ENCODE measurements at places on chromosomes 4 and X.

DNA sequence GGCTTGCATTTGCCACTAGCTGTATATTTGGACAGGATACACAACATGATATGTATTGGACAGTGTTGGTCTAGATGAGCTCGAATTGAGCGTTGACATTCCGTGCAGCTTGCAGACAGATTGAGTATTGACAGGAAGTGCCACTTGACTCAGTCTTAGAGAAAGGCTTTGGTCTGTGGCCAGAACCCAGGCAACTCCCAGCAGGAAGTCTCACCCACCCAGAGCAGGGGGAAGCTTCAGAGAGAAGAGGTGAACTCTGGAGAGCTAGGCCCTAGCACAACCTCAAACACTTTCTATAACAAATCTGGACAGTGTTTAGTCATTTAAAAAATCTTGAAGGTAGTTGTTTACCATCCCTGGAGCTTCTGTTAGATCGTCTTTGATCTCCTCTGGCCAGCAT is 280.5 kb downstream of the FBXW7 start:
- DNase-seq: peak; percentile 61

GRCh38 chr4:26032630-26033317 is 118.8 kb downstream of the SMIM20 start:
- no peak for DNase-seq

DNA sequence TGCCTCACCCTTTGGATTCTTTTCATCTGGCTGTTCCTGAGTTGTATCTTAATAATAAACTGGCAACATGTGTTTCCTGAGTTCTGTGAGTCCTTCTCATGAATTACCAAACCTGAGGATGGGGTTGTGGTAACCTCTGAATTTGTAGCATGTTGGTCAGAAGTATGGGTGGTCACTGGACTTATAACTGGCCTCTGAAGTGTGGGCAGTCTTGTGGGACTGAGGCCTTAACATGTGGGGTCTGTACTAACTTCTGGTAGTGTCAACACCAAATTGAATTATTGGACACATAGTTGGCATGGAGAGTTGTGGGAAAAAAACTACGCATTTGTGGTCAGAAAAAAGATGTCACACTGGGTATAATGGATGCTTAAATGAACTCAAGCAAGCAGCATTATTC is 45.0 kb upstream of the TNIP3 start:
- DNase-seq: no peak

- no peak for DNase-seq
These were observed 1154.9 kb upstream of the PCDH7 start for GRCh38 chr4:29565256-29565655.

- DNase-seq: peak; percentile 61
These were observed 32.1 kb upstream of the MTNR1A start for GRCh38 chr4:186587416-186588018.

- no peak for DNase-seq
These were observed 71.3 kb upstream of the LDB2 start for GRCh38 chr4:16969696-16970135.

DNA sequence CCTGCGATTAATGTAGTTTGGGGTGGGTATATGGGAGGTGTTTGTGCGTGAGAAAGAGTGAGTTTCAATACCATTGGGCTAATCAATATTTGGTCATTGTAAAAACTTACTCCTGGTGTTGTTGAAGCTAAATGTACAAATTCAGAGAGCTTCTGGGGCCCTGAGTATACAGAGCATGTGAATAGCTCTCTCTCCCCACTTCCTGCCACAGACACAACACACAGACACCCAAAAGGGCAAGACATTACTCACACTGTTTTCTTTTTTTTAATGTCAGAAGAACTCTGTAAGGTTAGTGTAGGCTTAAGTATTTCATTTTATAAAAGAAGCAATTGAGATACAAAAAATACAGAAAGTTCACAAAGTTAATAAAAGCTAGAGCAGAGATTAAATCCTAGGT is 151.3 kb upstream of the KCNIP4 start:
- no peak for DNase-seq

GRCh38 chr4:155496294-155496626 is 119.5 kb upstream of the MAP9 start:
- DNase-seq: no peak

GRCh38 chr4:122232633-122233032 is 80.5 kb downstream of the BLTP1 start:
- no peak for DNase-seq

DNA sequence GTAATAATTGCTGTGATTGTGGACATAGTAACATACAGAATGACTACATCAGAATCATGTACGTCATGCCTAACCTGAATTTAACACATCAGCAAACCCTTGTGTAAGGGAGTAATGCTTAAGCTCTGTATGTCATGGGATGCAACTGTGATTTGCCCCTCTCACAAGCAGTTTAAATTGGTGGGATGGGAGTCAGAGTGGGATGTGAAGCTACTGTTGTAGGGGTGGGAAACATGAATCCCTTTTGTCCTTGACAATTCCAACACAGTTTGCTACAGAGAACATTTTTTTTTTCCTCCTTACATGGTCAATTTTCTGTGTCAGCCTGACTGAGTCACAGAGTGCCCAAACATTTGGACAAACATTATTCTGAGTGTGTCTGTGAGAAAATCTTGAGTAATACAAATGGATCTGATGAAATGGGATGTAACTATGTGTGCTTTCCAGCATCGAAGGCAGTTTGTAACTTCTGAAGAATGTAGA is 392.8 kb downstream of the GPM6A start:
- peak; percentile 13 for DNase-seq

- DNase-seq: no peak
These were observed 192.6 kb downstream of the FRMPD4 start for GRCh38 chrX:12330841-12331240.

- no peak for DNase-seq
These were observed 61.3 kb downstream of the SPATA18 start for GRCh38 chr4:52112411-52112810.

- DNase-seq: no peak
These were observed 279.5 kb upstream of the TAPT1 start for GRCh38 chr4:16505726-16506125.

DNA sequence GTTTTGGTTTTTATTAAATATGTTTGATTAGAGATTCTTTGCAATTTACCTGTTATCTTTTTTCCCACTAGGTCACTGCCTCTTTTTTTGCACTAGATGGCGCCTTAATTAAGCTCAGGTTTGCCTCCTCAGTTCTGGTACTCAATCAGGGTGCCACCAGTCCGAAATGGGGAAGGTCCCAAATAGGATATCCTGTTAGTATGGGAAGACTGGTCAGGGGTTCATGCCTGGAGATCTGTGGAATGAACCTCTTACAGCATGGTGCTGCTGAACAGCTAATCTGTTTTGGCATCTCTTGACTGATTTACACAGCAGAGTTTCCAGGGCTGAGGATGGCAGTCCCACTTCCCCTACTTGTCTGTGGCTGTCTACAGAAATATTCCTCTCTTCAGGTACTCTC is 24.2 kb upstream of the VSIG1 start:
- no peak for DNase-seq

- no peak for DNase-seq
These were observed 405.4 kb upstream of the CPEB2 start for GRCh38 chr4:14596904-14597303.

DNA sequence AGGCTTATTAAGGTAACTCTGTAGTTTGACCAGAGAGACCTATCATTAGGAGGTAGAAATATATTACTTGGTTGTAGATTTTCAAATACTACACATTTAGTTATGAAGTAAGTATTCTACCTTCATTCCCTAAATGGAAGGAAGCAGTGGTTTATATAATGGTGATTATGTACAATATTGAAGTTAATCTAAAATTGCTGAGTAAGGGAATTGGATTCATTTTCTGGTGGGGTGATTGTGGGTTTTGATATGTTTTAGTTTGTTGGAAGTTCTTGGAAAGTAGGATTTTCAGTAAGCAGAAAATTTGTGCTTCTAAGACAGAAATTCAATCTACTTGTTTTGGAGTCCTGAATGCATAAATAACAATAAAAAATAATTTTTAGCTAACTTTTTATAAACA is 1830.9 kb upstream of the ADGRL3 start:
- DNase-seq: no peak

- no peak for DNase-seq
These were observed 47.3 kb downstream of the RS1 start for GRCh38 chrX:18624599-18624998.

GRCh38 chrX:96861218-96861617 is 22.5 kb upstream of the RPA4 start:
- no peak for DNase-seq

- no peak for DNase-seq
These were observed 10.5 kb upstream of the YTHDC1 start for GRCh38 chr4:68360231-68360968.

GRCh38 chr4:38957261-38957815 is 74.9 kb downstream of the TMEM156 start:
- DNase-seq: no peak

DNA sequence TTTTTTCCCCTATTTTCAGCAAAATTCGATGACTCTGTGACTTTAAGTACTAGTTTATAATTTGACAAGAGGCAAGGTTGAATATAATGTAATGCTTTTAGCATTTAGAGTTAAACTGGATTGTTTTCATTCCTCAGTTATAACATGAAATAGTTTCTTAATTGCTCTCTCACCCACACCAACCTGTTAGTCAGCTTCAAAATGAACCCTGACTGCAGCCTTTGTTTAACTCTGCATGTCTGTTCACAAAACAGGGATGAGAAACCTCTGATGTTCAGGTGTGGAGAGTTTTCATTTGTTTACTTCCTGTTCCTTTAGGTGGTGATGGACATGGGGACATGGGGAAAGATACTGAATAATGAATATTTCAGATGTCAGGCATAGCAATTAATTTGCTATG is 49.9 kb upstream of the MND1 start:
- DNase-seq: no peak

DNA sequence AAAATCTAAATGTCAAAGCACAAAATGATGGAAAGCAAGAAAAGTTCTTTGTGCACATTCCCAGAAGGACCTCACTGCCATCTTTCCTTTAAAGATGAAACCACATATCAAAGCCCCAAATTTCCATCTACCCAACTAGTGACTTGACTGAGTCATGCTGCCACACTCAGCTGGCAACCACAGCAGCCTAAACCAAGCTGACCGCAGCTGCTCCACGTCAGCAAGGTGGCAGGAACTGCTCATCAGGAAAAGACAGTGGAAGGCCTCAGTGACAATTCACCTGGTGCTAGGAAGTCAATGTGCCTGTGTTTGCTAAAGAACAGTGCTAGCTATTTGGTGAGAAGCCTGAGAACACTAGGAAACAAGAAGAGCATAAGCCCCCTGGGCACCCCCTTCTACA is 26.1 kb downstream of the ACOX3 start:
- DNase-seq: no peak

GRCh38 chrX:103640401-103641155 is 11.8 kb downstream of the TCEAL1 start:
- no peak for DNase-seq

DNA sequence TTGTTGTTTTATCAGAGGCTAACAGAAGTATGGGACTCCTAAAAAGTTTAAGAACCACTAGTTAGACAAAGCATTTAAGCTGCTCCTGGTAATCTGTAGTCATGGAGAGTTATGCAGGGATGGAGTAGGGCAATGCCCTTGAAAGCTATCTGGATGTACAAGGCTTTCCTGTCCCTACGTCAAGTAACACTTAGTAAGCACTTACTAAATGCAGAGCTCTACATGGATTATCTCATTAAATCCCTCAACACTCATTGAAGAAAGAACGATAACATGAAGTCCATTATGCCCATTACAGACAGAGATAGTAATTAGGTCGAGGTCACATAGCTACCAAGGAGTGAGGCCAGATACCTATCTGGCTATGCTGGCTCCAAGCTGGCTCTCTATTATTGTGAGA is 33.2 kb downstream of the PPEF2 start:
- no peak for DNase-seq

DNA sequence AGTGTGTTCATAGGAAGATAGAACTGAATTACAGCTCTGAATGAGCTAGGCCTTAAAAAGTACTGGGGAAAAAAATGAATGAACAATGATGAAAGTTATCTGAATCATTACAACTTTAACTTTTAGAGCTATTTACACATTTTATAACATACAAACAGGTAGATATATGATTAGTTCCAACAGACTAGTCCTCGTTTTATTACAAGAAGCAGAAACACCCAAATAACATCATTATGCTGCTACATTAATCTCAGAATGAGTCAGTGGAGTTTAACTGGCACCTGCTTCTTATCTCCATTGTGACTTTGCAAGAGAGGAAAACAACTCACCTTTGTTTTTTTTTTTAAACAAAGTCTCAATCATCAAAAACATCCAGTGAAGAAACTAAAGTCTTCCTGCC is 15.2 kb downstream of the ATP8A1 start:
- no peak for DNase-seq

GRCh38 chrX:45479835-45480422 is 279.3 kb upstream of the DIPK2B start:
- peak; percentile 35 for DNase-seq

DNA sequence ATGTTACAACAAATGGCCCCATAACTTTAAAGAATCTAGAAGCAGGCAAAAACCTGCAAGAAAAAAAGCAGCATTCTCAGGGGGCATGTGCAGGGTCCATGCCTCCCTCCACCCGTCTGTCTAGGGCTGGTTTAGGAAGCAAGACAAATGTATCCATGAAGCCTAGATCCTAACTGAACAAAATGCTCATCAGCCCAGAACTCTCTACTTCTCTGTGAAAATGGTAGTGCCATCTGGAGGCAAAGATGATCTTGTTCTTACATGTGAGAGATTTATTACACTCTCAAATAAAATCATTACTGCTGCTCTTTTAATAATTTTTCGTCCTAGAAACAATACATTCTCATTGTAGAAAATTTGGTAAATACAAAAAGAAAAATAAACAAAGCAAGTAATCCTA is 26.7 kb downstream of the NR3C2 start:
- no peak for DNase-seq

- DNase-seq: no peak
These were observed 59.2 kb downstream of the NSUN7 start for GRCh38 chr4:40808926-40809457.

DNA sequence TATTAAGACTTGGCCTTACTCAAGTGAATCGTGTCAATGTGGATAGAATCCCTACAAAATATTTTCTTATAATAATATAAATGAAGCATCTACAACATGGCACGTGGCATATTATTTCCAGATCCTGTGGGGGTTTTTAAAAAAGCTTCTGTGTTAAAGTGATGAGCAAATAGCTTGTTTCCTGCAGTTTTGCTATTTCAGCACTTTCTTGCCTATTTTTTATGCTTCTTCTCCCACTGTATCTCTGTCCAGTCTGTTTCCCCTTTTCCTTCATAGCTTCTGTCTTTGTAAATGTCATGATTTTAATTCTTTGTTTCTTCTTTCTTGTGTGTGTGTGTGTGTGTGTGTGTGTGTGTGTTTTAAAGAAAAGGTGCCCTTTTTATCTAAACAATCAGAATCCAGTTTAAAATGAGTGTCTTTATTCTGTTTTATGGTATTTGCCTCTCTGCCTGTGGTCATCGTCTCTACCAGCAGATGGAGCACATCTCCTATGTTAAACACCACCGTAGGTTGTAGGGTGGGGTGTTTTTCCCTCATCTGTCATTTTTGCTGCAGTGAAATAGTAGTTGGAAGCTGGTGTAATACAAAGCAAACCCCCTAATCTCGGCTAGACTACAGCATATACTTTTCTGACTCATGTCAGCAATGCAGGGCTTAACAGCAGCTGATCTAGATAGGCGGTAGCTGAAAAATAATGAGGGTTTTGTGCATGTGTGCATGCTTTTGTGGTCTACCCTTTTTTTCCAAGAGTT is 33.1 kb downstream of the FTHL17 start:
- peak; percentile 45 for DNase-seq

- DNase-seq: no peak
These were observed 5.8 kb downstream of the ITM2A start for GRCh38 chrX:79361192-79361870.

Measured in HTR-8/SVneo (cell line).